Anterior cingulate cortex (tissue), 58 donors: ENCODE measurements at places on chromosomes 1 and 21.

DNA sequence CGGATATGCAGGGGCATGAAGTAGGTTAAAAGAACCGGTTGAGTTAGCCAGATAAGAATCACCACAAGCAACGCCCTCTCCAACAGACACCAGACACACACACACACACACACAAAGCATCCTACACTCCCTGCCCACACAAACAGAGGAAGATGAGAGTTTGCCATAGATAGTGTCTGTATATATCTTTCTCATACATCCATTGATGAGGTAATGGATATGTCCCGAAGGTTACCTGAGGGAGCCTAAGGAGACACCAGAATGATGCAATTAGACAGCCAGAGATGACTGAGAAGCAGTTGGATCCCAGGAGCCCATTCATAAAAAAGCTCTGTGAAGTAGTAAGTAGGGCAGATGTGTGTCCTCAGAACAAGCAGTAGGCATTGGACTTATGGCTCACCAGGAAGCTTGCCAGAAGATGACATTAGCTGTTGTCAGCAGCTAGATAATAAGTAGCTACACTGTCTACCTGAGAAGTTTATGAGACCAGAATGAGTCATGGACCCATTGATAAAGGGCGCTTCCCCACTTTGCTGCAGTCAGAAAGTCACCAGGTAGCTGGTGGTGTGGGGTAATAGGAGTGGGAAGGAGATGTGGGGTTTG lies 247.0 kb downstream of the KCNT2 start:
- DNase-seq = no peak

DNA sequence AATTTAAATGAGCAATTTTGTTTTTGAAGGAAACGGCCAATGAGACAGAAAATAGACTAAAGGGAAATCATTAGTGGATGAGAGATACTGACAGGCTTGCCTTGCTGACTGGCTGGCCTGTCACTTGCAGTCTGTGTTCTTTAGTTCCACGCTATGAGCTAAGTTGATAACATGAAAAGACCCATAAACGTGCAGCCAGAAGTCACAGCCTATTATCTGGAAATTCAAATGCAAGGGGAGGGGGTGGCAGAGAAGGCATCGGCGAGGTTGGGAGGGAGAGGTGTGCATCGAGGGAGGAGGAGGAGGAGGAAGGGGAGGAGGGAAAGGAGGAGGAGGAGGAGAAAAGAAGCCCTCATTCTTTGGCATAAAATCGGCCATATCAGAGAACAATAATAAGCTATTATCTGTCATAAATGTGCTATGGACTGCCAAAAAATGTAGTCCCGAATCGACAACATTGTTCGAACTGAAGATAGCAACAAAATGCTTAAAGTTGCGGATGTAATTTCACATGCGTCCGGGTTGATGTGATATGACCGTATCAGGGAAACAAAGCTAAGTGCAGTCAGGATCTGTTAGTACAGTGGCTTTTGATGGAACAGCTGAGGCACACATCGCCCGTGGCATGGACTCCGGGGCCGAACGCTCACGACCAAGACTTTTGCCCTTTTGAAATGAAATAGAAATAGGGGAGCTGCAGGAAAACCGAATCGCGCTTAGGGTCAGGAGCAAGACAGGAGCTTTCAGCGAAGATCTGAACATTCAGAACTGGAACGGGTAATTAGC lies 11.6 kb upstream of the BARHL2 start:
- DNase-seq = no peak

GRCh38 chr1:160672789-160673695 lies 26.2 kb upstream of the SLAMF1 start:
- no peak for DNase-seq

- no peak for DNase-seq
Measured at GRCh38 chr1:167488786-167489185, 29.5 kb downstream of the CD247 start.

GRCh38 chr1:17893891-17894631 lies 138.9 kb downstream of the ACTL8 start:
- no peak for DNase-seq

DNA sequence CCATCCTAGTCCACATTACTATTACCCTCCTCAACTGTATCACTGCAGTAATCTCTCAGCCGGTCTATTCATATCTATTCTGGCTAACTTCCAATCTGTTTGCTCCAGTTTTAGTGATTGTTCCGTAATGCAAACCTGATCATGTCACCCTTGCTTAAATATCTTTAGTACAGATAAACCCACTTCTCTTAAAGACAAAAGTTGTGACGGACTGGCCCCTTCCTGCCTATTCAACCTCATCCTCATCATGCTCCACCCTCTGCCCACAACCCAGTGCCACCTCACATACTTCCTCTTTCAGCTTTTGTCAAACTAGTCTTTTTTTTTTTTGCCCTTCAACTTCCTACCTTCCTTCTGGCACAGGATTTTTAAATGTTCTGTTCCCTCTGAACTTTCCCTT lies 2.8 kb upstream of the C1orf162 start:
- DNase-seq = no peak

- peak; percentile 17 for DNase-seq
Measured at GRCh38 chr1:175597205-175597604, 146.2 kb downstream of the TNR start.

- peak; percentile 4 for DNase-seq
Measured at GRCh38 chr1:101147381-101147780, 89.4 kb upstream of the S1PR1 start.

DNA sequence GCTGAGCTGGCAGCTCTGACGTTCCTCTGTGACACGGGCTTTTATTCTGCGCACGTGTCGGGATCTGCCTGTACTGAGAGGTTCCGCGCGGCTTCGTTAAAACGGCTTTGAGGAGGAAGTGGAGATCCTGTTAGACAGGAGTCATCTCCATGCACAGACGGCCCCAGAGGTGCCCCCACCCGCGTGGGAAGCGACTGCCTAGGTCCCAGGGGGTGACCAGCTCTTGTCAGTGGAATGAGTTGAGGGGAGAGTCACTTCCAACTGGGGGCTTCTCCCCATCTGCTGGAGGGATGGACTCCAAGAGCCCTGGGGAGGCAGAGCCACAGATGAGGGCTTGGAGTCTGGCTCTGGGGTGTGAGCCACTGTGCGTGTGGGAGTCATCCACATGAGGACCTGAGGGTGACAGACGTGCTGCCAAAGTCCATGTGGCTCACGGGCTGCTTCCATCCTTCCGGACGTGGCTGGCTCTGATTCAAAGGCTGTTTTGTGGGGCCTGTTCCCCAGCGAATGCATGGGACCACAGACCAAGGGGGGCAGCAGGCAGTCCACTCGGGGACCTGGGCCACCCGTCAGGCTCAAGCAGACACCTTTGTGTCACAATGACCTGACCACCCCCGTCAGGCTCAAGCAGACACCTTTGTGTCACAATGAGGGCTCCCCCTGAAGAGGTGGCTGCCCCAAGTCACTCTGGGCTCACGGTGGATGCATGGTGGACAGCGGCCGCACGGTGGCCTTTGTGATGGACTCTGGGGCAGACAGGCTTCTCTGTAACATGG lies 26.8 kb downstream of the PTTG1IP start:
- no peak for DNase-seq

GRCh38 chr1:91830242-91831131 lies 55.5 kb downstream of the TGFBR3 start:
- no peak for DNase-seq

DNA sequence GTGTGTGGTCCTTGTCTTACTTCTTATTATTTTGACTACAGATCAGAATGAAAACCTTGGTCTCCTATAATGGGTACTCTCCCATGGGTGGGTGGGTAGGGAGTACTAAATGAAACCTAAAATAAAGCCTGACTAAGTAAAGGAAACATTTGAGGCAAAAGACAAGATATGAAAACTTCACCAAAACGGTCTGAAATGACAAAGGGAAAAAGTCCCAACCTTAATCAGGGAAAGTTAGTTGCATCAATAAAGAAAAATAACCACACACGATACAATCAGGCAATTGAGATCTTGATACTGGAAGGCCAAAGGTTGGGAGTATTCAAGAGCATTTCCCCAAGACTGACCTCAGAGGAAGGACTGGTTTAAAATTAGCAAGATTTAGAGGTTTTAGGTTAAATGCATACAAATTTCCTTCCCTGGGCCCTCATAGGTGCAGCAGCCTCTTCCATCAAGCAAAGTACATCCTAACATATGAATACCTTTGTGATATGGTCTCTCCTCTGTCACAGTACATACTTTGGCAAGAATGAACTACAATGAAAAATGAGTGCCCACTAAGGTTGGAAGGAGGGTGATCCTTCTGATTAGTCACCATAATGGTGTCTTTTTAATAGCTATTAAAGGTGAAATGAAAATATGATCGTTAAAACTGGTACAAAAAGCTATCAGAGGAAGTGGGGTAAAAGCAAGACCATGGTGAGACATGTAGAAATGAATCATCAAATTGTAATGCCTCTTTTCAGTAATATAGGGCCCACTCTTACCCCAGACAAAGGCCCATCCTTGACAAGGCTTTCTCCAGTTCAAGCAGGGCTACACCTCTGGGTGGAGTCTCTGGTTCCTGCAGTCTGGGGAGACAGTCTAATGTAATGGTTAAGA lies 15.3 kb upstream of the TNFSF4 start:
- DNase-seq = no peak

GRCh38 chr1:28845786-28846543 lies 34.0 kb downstream of the OPRD1 start:
- DNase-seq = no peak

DNA sequence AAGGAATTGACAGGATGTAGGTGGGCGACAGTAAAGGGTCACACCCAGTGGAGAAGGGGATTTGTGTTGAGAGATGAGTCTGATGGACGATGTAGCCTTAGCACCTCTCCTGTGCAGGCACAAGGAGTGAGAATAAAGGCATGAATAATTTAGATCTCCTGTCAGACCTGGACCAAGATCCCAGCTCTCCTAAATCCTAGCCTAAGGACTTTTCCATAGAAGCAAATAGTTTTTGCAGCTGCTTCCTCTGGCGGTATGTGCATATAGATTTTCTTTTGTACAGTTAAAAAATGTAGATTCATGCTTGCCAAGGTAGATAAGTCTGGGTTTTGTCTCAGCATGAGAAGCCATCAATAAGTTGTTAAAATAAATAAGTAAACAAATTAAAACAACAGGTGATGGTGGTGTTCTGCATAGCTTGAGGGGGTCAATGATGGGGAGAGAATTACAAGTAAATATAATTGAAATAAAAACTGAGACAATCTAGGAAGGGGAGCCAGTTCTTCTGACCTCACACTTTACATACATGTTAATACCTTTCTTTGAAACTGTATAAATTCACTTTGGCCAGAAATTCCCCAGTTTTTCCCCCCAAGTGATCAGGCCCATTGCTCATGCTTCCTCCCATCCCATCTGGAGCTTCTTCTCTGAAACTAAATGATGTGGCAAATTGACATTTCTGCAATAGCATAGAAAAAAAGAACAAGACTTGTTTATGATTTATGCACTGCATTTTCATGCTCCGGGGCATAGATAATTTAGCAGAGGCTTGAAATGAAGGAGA lies 12.4 kb upstream of the ZP4 start:
- DNase-seq = no peak

DNA sequence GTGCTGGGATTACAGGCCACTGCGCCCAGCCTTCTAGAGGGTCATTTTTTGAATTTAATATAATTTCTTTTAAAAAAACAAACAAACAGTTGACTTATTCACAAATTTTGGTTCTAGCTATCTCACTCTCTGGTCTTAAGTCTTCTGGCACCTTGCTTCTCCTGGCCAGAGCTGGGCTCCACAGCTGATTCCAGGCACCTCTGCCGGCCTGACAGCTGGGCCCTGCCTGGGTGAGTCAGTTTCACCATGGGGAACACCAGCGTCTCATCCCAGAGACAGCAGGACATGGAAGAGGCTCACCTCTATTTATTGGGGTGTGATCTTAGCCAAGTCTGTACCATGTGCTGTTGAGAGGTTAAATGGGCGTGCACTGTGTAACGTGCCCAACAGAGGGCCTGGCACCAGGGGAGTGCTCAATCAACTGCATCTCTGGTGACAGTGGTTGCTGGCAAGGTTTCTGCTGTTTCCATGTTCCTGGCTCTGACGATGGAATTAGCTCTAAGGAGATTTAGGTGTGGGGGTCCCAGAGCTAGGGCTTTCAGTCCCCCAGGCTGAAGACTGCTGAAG lies 956 bp downstream of the CPLANE2 start:
- no peak for DNase-seq

DNA sequence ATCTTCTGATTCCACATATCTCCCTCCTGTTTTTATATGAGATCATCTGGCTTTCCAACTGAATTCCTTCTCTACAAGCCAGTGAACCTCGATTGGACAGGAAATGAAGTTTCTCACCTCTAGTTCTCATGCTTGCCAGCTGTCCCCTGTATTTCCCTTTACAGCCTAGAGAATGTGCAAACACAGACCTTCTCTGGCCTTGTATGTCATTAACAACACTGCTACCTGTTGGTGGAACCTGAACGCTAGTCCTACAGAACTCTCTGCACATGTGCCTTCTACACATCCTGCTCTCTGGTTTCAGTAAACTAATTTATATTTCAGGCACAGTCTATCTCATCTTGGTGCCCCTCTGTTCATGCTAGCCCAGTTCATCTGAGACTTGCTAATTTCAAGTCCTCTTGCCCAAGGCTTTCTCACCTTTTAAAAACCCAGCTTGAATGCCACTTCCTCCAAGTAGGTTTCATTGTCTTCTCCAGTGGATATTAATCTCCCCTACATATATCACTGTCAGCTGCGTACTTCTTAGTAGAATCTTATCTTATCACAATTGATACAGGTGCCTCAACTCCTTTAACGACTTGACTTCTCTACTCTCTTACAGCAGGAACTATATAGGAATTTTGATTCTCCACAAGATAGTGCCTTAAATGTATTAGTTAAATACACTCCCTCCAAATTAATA lies 549.9 kb downstream of the PLPP3 start:
- DNase-seq = no peak

GRCh38 chr1:228150461-228151179 lies 890 bp downstream of the GJC2 start:
- DNase-seq = peak; percentile 62

GRCh38 chr1:91440847-91441246 lies 36.2 kb upstream of the HFM1 start:
- DNase-seq = no peak

DNA sequence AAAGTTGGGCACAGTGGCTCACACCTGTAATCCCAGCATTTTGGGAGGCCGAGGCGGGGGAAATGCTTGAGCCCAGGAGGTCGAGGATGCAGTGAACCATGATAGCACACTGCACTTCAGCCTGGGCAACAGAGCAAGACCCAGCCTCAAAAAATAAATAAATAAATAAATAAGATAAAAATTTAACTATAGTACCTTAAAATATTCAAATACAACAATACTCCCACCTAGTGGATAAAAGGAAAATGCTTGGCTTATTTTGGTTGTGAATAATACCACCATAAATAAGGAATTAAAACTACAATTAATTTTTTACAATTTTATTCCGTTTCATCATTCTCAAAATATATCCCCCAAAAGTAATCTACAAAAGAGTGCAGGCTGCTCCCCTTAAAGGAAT lies 8.1 kb downstream of the PSMG1 start:
- DNase-seq = no peak

DNA sequence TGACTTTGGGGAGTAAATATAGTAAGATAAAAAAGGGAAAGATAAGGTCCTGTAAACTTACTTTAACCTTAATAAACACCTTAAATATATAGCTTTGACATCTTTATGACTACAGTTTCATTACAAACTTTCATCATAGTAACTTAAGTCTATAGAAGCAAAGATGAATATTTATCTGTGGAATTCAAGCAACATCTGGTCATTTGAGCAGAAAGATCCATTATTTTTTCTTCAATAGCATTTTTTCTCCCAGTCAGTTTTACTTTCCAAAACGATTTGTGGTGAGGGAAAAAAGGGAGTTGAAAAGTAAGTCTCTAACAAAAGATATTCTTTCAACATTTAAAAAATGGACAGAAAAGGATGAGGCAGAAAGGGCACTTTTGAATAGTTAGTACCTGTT lies 69.0 kb downstream of the HMCN1 start:
- no peak for DNase-seq

GRCh38 chr1:9591669-9592509 lies 3.2 kb downstream of the TMEM201 start:
- no peak for DNase-seq
